ENCODE measurements at places on chromosomes 4 and X.

GRCh38 chr4:45554423-45554822 is 569.4 kb downstream of the GABRG1 start:
- DNase-seq: no peak

GRCh38 chr4:187668526-187669082 is 327.0 kb upstream of the ZFP42 start:
- no peak for DNase-seq

GRCh38 chrX:46912098-46912602 is at the start of gene JADE3:
Gene JADE3, plus strand, starts transcription at chrX:46912421. Its CDS starts 72,474 bp downstream, at chrX:46984895.
- peak; percentile 58 for DNase-seq

DNA sequence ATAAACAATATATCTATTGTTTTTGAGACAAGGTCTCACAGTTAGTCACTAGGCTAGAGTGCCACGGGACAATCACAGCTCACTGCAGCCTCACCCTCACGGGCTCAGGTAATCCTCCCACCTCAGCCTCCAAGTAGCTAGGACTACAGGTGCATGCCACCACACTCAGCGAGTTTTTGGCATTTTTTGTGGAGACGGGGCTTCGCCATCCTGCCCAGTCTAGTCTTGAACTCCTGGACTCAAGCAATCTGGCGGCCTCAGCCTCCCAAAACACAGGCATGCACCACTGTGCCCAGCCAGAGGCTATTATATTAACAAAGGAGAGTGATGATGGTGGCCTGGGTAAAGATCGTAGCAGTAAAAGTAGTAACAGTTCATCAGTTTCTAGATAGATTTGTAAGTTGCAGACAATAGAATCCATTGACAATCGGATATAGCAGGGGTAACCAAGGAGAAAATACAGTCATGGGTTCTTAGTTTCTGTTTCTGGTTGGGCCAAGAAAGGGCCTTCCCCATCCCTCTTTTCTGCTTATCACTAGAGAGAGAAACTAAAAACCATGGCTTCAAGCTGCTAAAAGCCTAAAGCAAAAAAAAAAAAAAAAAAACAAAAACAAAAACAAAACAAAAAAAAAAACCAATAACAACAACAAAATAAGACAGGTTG is 60.6 kb downstream of the ANXA10 start:
- DNase-seq: no peak

DNA sequence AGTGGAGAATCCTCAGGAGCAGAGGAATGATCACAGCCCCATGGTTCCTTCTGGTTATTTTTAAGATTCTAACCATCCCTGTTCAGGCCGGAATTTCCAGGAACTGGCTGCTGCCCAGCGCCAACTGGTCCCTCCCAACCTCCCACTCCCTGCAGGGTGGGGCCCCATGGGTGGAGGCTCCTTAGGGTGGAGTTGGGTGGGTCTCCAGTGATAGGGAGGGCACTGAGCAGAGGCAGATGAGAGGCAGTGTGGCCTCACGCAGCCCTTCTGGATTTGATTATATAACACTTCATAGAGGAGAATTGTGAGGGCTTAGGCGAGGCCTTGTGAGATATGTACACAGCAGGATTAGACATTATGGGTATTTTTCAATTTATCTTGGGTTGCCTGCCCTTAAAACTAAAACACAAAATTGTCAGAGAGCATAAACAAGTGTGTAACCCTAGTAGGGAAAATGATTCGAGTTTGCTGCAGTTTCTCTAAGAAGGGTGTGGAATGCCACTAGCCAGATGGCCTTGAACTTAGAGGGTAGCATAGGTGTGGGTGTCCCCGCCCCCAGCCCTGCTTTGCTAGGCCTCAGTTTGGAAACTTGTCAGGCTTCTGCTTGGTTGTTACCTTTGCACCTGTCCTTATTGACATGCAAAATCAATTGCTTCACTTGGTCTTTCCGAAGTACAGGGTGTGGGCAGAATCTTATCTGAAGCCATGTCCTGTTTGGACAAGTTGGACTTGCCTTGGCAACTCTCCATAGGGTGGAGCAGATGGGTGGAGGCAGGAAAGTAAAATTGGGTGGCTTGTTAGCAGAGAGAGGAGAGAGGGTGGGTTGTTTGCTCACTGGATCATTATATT is 9.4 kb downstream of the KLF3 start:
- DNase-seq: peak; percentile 63

GRCh38 chrX:136200466-136200865 is 50.7 kb downstream of the MAP7D3 start:
- DNase-seq: no peak

DNA sequence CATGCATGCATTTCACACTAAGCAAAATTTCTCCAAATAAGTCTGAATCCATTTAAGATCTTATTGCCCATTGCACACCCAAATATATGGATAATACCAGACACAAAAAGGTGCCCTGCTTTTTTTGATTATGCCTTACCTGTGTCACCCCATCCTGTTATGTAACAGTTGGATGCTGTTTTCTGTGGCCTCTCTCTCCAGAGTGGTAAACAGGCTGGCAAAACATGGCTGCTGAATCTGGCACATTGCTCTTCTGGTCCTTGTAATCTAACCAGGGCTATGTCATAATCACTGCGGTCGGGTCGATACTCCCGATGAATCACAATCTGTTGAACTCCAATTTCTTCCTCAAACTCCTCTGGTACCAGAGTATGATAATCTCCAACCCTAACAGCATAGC is 70.1 kb downstream of the PRSS12 start:
- DNase-seq: no peak

DNA sequence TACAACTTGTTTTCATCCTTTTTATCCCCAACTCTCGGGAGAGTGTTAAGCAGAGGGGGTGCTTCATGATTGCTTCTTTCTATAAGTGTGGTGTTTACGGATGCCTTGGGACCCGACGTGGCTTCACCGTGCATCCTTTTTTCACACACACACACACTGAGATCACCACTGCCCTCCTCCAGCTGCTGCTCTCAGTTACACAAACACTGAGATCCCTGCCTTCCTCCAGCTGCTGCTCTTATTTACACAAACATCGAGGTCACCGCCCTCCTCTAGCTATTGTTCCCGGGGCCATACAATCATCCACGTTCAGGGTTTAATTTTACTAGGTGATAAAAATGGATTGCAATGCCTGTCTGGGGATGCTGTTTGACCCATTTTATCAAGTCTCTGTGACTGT is 155.4 kb upstream of the FAM9B start:
- DNase-seq: no peak

DNA sequence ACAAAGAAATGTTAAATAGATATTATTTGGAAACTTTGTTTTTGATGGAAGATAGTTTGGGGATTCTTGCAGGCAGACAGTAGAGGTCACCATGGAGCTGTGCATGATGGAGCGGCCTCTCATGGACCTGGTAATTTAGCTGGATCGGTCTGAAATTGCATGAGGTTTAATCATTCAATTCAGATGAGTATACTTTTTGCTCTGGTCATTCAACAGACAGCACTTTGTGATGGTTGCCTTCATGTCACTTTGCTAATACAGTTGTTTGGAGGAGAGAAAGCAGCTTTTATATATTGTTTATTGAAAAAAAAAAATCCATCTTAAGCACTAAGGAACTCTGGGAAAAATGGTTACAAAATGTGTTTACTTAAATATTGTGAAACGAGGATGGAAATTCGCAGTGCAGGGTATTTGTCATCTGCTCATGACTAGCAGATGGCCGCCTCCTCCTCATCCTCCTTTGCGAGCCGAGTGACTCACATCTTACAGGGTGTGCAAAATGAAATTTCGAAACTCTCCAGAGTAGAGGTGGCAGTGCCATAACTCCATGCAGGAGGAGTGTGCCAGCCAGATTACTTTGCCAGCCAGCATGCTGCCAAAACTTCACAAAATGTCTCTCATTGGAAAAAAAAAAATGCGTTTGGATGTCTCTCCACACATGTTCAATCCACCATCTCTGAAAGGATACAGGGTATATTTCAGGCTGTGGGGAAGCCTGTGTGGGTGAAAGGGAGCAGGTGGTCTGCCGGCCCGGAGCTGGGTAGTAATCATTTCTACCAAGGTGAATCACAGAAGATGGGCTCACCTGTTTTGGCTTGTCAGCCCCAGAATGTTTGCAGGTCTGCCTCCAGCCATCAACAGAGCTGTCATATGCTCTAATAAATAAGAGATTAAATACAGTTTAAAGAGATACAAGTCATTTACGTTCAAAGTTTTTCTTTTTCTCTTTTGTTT is 314.9 kb upstream of the DIPK2B start:
- DNase-seq: peak; percentile 87

GRCh38 chr4:105963461-105964400 is 68.5 kb downstream of the NPNT start:
- DNase-seq: no peak

DNA sequence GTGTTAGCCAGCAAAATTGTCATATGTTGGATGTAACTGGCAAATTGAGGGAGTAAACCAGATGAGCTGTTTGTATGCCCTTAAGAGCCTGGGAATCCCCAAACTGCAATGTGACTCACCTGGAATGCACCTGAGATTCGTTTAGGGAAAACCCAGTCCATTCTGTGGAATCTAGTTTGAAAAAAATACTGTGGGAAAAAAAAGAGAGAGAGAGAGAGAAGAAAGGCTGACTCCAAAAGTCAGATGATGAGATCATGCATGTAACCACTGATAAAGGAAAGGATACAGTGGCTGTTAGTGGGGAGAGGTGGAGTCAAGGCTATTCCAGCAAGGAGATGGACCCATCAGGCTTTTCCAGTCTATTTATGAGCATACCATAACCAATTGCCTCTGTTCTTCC is 48.5 kb downstream of the SLC9A7 start:
- no peak for DNase-seq

GRCh38 chr4:95959633-95960032 is 119.7 kb downstream of the PDHA2 start:
- DNase-seq: no peak

DNA sequence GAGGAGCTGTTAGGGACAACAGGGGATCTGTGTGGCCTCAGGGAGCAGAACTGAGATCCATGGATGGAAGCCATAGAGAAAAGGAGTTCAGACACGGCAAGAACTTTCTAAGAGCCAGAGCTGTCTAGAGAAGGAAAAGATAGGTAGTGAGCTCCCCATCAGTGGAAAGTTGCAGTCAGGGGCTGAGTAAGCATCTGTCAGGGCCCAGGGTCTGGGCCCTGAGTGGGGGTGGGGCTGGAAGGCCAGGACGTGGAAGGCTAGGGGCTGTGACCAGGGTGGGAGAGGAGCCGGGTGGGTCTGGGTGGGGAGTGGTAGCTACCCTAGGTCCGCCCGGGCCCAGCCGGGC is 324 bp upstream of the MSN start:
- no peak for DNase-seq

DNA sequence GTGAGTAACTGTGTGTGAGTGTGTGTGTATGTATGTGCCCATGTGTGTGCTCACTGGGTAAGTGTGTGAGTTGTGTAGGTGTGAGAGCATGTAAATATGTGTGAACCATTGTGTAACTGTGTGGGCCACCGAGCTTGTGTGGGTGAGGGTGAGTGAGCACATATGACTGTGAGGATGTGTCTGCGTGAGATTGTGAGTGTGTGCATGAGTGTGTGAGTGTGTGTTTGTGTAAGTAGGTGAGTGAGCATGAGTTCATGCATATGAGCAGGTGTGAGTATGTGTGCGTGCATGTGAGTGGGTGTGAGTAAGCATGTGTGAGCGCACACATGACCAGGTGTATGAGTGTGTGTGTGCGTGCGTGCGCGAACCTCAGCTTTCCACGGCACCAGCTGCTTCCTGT is 1.4 kb upstream of the ATP2B3 start:
- no peak for DNase-seq

DNA sequence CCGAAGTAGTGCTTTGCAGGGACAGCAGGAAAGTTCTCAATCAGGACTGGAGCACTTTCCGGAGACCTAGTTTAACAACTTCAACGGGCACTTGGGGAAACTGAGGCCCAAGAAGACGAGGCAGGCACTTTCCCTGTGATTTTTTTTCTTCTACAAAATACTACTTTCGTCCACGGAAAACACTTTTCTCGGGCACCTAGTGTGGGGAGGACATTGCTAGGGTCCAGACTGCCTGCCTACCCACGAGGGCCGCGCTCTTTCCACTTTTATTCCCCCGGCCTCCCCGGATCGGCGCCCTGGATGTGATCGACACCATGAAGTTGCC is 125.4 kb upstream of the CXorf66 start:
- no peak for DNase-seq

DNA sequence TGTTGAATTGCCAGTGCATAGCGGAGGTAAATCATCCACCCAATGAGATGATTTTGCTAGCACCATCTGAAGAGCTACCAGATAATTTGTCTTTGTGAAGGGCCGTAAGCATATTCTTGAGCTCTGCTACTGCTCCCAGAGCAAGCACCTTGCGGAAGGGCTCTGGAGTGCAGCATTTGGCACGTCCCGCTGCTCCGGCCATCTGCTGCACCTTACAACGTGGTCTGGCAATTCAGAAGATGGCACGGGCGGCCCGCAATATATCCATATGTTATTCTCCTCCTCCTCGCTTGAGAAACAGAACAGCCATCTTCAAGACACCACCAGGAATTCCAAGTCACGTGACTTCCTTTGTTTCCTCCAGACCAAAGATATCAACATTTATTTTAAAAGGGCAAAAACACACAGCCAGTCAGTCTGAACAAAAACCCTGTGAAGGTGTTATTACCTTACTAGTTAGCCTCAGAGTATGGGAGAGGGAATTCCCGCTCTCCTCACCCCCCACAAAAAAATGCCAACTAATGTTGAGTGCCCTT is 1095.7 kb upstream of the TENM3 start:
- no peak for DNase-seq

GRCh38 chr4:166312166-166312565 is 439.1 kb downstream of the TLL1 start:
- no peak for DNase-seq

GRCh38 chrX:65635378-65635777 is 32.1 kb upstream of the MSN start:
- DNase-seq: peak; percentile 41

DNA sequence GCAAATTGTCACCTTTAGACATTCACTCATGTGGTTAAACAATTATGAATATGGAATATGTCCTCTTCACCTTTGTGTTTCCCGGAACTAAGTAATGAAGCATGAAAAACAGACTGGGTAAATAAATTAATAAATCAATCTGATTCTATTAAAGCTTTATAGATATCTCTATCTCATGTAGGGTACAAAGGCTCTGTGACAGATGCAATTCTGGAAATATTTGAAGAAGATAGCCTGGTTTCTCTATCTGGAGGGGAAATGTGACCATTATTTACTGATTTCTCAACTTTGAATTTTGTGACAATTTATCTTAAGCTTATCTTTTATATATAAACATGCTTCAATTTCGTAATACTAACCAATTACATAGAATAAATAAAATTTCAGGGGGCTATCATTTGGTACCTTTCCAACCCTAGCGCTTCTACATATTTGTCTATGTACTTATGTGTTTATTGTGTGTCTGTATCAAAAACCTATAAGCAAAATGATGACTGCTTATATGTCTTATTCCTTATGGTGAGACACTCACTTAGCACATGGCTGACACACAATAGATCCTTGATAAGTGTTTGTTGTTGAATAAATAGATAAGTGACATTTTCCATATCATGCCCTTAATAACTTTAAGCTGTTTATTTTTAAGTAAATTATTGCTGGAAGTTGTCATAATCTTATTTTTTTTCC is 9.9 kb downstream of the CTSO start:
- no peak for DNase-seq

DNA sequence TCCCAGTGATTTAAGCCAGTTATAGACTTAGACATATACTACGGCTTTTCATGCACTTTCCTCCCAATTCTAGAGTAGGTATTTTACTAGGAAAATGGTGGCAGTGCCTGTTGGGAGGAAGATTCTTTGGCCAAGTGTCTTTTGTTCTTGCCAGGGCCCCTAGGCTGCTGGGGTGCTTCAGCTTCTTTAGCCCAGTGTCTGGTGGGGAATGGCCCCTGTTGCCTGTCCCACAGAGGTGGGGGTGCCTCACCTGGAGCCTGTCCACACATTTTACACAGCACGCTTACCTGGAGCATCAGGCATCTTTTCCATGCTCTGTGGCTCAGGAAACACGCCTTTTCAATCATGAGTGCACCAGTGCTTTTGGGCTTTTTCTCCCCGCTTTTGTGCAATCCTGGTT is 33.2 kb upstream of the MSANTD1 start:
- DNase-seq: no peak
